Activated CD4-positive, alpha-beta memory T cell treated with anti-CD3 and anti-CD28 coated beads, Interleukin-2, amount 10 ng/mL, durations not matched to agents 7 days and 5 days (primary cell): ENCODE measurements at places on chromosomes 13 and 19.

GRCh38 chr19:1315470-1316166 is 29.9 kb downstream of the EFNA2 start:
- peak; percentile 38 for DNase-seq

DNA sequence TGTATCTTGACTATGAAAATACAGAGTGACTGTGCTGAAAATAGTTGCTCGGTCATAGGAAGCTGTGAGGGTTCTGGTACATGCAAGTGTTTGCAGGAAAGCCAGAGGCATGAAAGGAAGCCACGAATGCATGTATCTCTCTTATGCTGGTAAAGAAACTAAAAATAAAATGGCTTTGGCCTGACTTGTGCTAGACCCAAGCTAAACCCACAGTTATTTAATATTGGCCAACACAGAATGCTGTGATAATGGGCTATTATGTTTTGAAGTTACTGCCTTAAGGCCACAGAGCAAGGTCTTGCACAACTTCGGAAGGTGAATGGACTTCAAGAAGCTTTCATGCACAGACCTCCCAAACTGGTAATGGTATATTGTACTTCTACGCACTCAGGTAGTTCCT is 518.2 kb upstream of the HTR2A start:
- no peak for DNase-seq

DNA sequence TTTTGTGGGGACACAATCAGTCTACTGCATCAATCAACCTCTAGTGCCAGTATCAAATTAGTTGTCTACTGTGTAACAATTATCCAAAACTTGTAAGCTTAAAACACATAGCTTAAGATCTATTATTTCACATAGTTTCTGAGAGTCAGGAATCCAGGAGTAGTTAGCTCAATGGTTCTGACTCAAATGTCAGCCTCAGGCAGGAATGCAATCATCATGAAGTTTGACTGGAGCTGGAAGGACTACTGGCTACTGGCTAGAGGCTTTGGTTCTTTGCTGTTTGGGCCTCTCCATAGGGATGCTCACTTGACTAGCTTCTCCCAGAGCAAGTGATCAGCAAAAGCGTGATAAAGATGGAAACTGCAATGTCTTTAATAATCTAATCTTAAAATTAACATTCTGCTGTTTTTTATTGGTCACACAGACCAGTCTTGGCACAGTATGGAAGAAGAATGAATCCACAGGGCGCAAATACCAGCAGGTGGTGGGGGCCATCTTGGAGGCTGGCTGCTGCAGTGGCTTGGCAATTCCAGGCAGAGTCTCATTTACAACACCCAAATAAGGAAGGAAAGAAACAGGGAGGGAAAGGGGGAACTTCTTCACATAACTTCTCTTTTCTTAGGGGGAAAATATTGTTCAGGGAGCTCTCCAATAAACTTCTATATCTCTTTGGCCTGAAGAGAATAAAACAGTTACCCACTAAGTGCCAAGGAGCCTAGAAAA is 15.7 kb downstream of the CAB39L start:
- DNase-seq: no peak

- DNase-seq: no peak
These were observed 274.0 kb upstream of the SOX1 start for GRCh38 chr13:111792956-111793355.

DNA sequence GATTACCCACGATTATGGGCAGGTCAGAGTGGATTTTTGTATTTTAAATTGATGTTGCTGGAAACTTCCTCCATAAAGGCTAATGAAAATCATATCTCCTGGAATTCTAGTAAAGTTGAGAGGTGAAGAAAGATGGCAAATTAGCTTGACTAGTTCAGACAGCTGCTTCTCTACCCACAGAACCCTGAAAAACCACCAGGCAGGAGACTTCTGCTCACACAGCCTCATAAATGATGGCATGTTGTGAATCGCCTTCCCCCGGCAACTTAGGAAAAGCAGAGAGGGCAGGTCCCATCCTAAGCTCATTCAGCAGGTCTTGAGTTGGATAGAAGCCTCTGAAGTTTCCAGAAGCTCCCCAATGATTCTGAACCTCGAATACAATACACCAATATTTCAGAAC is 87.6 kb upstream of the SLC7A1 start:
- no peak for DNase-seq

GRCh38 chr13:113646921-113647340 is 11.1 kb downstream of the ATP4B start:
- DNase-seq: no peak

- DNase-seq: no peak
These were observed 11.6 kb downstream of the KEAP1 start for GRCh38 chr19:10491472-10492047.

- peak; percentile 73 for DNase-seq
These were observed at the start of gene MAP1S for GRCh38 chr19:17718947-17719711. TSS of gene MAP1S (plus strand) at chr19:17719480. CDS start at chr19:17719503, 23 bp downstream.

DNA sequence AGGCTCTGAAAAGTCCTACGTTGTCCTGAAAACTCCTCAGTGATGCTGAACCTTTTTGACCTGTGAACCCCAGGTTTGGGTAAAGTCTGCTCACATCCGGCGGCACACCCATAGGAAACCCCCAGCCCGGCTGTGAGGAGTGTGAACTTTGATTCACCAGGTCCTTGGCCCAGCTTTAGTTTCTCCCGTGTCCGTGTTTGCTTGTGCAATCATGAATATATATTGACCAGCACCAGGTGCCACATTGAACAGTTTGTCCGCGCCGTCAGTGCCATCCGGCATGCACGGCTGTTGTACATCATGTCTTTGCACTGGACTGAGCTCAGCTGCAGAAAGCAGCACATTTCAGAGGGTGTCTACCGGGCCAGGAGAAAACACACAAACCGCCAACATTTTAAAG is 45.3 kb downstream of the NFIC start:
- DNase-seq: no peak

- DNase-seq: no peak
These were observed 5.1 kb downstream of the RAP2A start for GRCh38 chr13:97438856-97439595.

DNA sequence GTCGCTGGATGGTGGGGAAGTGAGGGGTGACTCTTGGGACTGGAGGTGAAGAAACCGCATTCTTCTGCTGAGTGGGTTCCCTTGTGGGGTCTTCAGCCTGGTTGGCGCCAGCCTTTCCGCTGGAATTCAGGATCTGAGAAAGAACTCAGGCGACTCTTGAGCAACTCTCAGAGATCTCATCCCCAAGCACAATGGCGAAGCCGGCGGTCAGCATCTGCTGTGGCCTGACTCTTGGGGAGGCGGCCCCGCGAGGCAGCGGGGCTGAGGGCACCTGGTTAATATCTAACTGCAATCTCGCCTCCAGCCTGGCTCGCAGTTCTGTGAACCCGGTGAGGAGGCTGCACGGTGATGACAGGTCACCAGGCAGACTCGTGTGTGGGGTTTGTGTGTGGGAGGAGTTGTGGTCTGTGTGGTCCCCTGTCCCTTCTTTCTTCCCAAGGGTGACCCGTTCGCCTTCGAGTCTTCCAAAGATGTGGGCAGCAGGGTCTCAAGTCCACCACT is 883 bp downstream of the ZNF441 start:
- peak; percentile 32 for DNase-seq

DNA sequence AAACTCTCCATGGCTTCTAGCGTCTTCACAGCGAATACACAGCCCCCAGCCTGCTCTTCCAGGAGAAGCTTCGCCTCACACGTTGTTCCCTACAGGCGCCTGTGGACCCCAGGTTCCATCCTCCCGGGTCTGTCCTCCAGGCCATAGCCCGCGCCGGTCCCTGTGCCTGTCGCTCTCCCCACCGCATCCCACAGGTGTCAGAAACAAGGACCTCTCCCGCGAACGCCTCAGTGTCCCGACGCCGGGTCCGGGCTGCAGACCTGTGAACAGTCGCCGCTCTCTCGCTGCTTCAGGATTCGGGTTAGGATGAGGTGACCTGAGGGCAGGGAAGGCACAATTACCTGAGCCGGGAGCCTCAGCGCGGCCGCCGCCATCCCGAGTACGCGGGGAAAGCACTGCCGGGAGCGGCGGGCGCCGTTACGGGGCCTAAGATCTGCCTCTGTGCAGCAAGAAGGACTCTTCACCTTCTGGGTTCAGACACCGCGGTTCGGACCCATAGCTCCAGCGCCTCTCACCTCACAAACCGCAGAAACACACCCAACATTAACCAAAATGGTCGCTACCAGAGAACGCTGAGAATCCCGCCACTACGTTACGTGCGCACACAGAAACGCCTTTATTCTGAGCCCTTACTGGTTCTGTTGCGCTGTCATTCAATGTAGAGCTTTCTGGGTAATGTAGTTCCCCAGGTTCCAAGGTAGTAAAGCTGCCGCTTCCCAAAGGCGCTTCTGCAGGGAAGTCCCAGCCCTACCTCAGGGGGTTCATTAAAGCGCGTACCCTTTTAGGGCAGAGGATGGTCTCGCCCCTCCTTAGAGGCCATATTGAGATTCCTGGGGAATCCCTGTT is at the start of gene ZNF418:
Gene ZNF418, minus strand, starts transcription at position 583 of the 846 bp plus-strand sequence. CDS start 1,580 bp downstream, outside the sequence.
- DNase-seq: peak; percentile 51

DNA sequence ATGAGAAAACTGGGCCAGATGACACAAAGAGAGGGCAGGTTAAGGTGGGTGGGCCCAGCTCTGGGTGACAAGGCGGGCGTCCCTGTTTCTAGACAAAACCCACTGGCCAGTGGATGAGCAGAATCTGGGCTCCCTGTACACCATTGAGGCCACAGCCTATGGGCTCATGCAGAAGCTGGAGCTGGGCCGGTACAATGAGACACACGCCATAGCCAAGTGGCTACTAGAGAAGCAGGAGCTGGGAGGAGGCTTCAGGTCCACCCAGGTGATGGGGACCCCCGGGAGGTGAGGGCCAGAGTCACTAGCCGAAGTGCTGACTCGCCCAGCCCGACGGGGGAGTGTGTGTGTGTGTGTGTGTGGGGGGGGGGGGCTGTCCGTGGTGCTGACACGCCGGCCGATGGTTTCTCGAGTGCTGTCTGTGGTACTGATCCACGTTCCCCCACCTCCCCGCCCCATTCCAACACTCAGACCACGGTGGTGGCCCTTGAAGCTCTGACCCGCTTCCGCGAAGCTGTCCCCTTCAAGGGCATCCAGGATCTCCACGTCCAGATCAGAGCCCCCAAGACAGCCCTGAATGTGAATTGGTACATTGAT is 24.3 kb upstream of the SHFL start:
- no peak for DNase-seq

DNA sequence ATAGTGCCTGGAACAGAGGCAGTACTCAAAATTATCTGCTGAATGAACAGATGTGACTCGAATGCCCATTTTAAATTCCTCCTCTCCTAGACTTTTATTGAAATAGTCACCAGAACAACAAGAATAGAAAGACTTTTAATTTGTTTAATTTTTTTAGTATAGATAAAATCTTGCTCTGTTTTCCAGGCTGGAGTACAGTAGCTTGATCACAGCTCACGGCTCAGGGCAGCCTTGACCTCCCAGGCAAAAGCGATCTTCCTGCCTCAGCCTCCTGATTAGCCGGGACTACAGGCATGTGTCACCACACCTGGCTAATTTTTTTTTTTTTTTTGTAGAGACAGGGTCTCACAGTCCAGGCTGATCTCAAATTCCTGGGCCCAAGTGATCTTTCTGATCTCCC is 120.9 kb upstream of the FREM2 start:
- DNase-seq: no peak

- no peak for DNase-seq
These were observed 52.9 kb downstream of the MBNL2 start for GRCh38 chr13:97274829-97275649.

DNA sequence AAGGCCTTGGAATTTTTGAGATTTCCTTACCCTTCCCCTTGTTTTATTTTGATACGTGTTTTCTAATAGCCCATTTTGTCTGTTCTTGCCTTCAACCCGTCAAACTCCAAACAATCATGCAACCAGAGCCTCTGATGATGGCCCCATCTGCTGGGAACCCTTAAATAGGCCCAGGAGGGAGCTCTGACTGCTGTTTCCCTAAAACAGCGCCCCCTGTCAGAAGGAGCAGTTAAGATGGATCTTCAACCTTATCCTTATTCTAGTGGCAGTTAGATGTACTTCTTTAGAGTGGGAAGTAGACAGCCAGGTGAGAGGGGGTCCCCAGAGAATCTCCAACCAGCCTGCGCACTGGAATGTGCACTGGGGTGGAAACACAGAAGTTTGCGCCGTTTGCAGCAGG is 1031.0 kb upstream of the PCDH9 start:
- no peak for DNase-seq

GRCh38 chr13:28705461-28706083 is 13.2 kb downstream of the SLC46A3 start:
- DNase-seq: no peak

- no peak for DNase-seq
These were observed 55.2 kb downstream of the VWA8 start for GRCh38 chr13:41905600-41906254.

- DNase-seq: no peak
These were observed 3.1 kb downstream of the VPS36 start for GRCh38 chr13:52447354-52447753.

- DNase-seq: no peak
These were observed 631.3 kb downstream of the EFNB2 start for GRCh38 chr13:105904034-105904742.

- DNase-seq: no peak
These were observed 40.7 kb downstream of the MZT1 start for GRCh38 chr13:72686766-72687165.

DNA sequence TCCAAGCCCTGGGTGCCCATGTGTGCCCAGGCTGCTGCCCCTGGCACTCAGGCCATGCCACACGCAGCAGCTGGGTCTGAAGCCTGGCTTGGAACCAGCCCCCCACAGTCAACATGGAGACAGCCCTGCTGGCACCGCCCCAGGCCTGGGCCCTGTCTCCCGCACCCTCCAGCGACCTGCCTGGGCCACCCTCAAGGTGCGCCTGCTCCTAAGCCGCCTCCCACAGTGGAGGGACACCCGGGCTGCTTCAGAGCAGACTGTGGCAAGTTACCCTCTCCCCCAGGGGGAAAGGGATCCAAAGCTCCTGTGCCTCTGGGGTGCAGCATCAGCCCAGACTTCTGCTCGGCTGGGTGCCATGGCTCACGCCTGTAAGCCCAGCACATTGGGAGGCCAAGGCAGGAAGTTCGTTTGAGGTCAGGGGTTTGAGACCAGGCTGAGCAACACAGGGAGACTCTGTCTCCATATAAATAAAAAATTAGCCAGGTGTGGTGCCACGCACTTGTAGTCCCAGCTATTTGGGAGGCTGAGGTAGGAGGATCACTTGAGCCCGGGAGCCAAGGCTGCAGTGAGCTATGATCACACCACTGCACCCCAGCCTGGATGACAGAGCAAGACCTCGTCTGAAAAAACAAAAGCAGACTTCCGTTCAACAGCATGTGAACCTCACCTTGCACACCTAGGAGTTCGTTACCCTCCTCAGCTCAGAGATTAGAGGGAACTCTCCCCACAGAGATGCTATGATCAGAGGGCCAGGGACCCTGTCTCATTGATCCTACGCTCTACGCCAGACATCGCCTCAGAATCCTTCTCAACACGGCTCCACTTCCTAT is 15.6 kb downstream of the ELL start:
- peak; percentile 21 for DNase-seq
